ENCODE measurements at places on chromosomes 7 and 10.

DNA sequence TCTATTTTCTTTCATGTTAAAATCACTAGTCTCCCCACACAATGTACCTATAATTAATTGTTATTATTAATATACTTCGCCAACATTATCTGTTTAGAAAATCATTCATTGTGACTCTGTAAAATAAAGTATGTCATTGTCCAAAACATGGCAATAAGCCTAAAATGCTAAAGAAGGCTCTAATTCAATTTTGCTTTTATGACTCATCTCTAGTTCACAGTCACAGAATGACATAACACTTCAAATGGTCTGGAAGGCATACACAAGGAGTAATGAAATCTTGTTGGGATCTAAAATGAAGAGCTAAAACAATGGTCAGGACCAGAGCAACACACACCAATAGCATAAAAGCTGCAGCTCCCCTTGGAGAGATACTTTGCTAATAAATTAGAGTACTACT lies 505.8 kb downstream of the GPAM start:
- no peak for DNase-seq

GRCh38 chr10:51620131-51620530 lies 79.3 kb downstream of the CSTF2T start:
- DNase-seq: no peak

DNA sequence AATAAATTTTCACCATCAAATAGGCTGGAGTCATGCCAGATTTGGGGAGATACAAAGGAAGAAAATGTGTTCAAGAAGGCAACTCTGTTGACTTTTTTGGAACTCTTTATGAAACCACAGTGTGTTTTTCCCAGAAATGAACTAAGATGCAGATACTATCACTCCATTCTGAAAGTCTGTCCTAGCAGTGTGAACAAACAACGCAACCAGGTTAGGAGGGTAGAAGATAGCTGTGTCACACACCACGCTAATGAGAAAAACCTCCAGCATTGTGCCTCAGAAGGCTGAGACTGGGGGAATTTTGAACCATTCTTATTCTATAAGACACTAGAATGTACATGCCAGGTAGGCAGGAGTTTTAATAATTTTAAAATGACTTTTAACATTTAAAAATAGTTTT lies 15.9 kb upstream of the ATP6V0A4 start:
- DNase-seq: no peak

GRCh38 chr10:12121673-12122072 lies 7.8 kb upstream of the SEC61A2 start:
- DNase-seq: no peak

GRCh38 chr10:102611514-102612087 lies 32.7 kb upstream of the TRIM8 start:
- no peak for DNase-seq

All from T1000 (cell line).